ENCODE measurements at places on chromosomes 16 and 17.

- DNase-seq: no peak
These were observed 41.0 kb upstream of the IRX3 start for GRCh38 chr16:54327609-54328008.

- DNase-seq: no peak
These were observed 387 bp downstream of the MSI2 start for GRCh38 chr17:57256708-57257112.

DNA sequence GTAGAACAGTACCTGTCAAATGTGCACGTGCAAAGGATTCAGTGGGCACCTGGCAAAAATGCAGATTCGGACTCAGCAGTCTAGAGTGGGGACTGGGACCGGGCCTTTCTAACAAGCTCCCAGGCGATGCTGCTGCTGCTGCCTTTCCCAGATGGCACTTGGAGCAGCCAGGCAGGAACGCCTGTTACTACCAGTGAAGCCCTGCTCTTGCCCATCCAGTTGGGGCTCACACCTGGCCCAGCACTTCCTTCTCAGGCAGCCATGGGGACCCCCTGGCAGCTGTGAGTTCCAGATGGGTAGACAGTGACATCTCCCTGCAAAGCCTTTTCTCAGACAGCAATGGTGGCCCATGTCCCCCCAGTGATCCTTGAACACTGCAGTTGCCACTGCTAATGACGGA, 30.4 kb downstream of the KDM8 start:
- DNase-seq: no peak

GRCh38 chr16:17827313-17827712, 356.6 kb upstream of the XYLT1 start:
- DNase-seq: no peak

- no peak for DNase-seq
These were observed 10.3 kb downstream of the KRT9 start for GRCh38 chr17:41561554-41561953.

- no peak for DNase-seq
These were observed 6.9 kb downstream of the ATXN2L start for GRCh38 chr16:28829747-28830146.

GRCh38 chr17:43439041-43439440, 40.2 kb downstream of the ARL4D start:
- no peak for DNase-seq

DNA sequence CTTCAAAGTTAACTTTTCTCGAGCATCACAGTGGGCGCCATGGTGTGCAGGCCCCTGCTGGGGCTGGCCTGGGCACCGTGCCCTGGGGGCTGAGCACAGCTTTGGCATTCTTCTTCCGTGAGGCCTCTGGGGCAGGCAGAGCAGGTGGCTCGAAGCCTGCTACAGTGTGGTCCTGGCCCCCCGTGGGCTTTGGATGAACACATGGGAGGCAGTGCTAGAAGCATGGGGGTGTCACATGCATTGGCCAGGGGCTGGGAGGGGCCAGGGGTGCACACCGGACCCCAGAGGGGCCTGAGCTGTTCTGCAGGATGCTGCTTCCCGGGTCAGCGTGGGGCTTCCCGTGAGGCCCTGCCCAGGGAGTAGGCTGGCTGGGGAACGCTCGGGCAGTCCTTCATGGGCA, 12.1 kb upstream of the C16orf74 start:
- no peak for DNase-seq

DNA sequence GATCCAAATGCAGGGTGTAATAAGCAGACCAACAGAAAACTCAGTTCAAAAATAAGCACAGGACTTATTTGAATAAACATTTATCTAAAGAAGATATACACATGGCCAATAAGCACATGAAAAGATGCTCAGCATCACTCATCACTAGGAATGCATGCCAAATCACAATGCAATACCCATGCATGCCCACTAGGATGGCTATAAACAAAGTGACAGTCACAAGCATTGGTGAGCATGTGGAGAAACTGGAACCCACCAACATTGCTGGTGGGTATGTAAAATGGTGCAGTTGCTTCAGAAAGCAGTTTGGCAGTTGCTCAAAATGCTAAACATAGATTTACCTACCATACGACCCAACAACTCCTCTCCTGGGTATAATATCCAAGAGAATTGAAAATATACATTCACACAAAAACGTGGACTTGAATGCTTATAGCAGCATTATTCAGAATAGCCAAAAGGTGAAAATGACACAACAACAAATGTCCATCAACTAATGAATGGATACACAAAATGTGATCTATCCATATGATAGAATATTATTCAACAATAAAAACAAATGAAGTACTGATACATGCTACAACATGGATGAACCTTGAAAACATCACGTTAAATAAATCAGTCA, 20.1 kb downstream of the UBE2O start:
- DNase-seq: no peak

GRCh38 chr16:11014136-11014535, 69.8 kb downstream of the CLEC16A start:
- DNase-seq: no peak

DNA sequence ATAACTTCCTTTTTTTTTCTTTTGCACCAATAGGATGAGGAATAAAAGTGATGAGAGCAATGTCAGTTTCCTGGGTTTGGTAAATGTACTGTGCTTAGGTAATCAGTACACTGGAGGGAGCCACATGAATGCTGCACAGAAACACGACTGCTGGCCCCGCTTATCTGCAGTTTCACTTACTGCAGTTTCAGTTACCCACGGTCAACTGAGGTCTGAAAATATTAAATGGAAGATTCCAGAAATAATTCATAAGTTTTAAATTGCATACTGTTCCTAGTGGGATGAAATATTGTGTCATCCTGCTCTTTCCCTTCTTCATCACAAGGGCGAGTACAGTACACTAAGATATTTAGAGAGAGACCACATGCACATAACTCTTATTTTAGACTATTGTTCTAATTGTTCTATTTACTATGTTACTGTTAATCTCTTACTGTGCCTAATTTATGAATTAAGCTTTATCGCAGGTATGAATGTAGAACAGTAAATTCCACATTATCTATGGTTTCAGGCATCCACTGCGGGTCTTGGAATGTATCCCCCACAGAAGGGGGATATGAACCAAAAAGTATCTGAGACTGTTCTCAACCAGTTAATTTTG, 6.4 kb upstream of the LGALS3BP start:
- DNase-seq: peak; percentile 59

DNA sequence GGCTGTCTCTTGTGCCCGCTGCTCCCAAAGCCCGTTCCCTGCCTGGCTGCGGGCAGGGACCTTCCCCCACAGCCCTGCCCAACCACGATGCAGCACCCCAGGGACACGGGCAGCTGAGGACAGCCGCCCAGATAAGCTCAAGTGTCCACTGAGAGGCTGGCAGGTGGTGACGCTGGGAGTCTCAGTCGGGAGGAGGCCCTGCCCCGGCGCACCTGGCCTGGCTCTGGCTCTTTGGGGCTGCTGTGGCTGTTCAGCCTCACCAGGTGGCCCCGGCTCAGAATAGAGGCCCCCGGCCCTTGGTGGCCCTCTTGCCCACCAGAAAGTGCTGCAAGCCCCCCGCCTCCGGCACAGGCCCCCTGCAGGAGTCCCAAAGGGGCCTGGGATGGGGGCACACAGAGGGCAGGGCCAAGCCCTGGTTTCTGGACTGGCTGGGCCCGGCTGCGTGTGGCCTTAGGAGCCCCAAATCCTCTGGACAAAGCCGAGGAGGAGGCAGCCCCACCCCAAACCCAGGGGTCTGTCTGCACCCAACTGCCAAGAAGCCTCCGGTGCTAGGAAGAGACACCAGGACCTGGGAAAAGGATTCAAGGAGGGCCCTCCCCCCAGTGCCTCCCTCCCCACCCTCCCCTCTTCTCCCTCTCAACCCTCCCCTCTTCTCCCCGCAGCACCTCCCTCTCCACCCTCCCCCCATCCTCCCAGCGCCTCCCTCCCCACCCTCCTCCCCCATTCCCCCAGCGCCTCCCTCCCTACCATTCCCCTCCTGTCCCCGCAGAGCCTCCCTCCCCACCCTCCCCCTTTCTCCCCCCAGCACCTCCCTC, 5.3 kb downstream of the NTHL1 start:
- peak; percentile 85 for DNase-seq

- DNase-seq: peak; percentile 30
These were observed 17.2 kb downstream of the RARA start for GRCh38 chr17:40326014-40326831.

DNA sequence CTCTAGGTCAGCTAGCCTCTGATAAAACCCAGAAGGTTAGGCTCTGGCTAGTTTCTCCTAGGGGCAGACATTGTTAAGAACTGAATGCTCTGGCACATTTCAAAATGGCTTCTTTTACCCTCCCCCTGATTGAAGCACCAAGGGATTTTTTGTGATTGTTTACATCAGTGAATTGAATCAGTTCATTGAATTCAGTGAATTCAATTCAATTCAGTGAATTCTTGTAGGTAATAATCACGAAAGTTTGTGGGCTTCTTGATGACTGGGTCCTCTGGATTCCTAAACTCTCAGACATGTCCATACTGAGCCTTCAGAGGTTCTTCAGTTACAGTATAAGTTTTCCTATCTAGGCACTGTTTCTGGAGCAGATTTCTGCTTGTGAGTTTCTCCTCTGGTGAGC, 135.2 kb upstream of the ELAC2 start:
- DNase-seq: no peak

GRCh38 chr16:8655184-8655717, 19.2 kb upstream of the ABAT start:
- no peak for DNase-seq

DNA sequence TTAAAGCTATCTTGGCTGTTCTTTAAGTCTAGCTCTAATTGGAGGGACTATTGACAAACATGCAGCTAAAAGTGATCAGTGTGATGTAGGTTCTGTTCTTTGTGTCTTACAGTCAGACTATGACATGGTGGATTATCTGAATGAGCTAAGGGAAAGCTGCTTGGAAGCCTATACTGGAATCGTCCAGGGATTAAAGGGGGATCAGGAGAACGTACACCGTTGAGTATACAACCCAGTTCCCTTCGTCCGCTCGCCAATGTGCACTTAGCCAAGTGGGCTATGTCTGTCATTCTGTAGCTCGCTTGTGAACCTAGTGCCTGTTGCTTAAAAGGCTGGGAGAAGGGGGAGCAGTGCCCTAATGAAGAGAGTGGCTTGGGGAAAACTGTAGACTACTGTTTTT, 15.8 kb upstream of the TBKBP1 start:
- DNase-seq: no peak

GRCh38 chr17:44137891-44138709, 3.6 kb upstream of the HROB start:
- peak; percentile 77 for DNase-seq

DNA sequence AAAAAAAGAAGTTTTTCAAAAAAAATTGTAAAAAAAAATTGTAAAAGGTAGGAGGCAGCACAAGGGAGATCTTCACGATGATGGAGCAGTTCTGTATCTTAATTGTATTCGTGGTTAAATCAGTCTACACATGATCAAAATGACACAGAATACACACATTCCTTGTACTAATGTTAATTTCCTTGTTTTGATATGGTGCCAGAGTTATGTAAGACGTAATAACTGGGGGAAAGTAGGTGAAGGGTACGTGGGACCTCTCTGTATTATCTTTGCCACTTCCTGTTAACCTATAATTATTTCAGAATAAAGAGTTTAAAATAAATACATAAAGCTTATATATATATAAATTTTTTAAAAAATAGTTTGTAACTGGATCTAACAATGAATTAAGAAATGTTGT, 36.8 kb downstream of the HELZ start:
- DNase-seq: no peak

GRCh38 chr17:2275722-2276121, 27.9 kb downstream of the SMG6 start:
- DNase-seq: no peak

DNA sequence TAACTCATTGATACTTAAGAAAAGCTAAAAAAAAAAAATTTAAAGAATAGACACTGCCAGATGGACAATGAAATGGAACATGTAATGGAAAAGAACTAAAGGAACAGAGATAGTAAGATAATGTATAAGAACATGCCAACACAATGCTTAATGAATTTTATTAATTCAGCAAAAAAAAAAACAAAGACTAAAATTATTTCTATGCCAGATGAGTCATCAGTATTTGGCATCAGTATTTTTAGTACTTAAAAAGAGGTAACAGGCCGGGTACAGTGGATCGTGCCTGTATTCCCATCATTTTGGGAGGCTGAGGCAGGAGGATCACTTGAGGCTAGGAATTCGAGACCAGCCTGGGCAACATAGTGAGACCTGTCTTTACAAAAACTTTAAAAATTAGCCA, 168.5 kb downstream of the CYB561 start:
- no peak for DNase-seq

- DNase-seq: no peak
These were observed 2.8 kb downstream of the ZNF646 start for GRCh38 chr16:31077024-31077423.

DNA sequence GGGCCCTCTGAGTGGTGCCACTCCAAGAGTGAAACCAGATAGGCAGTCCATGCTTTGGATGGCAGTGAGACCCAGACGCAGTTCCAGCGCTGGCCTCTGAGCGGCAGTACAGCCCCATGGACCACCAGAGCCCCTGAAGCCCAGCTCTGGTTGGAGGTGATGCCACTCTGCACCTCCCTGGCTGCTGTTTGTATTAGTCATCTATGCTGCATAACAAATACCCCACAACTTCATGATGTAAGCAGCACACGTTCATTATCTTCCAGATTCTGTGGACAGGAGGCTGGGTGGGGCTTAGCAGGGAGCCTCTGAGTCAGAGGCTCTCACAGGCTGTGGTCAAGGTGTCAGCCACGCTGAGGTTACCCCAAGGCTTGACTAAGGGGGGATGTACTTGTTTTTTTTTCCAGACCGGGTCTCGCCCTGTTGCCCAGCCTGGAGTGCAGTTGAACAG, 5.1 kb upstream of the NME4 start:
- peak; percentile 67 for DNase-seq

GRCh38 chr17:69869667-69870066, 205.4 kb upstream of the KCNJ16 start:
- no peak for DNase-seq

DNA sequence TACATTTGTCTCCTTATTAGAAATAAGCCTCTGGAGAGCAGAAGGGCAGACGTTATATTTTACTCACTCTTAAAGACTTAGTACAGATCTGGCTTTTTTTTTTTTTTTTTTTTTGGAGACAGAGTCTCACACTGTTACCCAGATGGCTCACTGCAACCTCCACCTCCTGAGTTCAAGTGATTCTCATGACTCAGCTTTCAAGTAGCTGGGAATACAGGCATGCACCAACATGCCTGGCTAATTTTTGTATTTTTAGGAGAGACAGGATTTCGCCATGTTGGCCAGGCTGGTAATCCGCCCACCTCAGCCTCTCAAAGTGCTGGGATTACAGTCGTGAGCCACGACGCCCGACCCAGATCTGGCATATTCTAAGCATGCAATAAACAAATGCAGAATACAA, 36.4 kb upstream of the TMEM97 start:
- DNase-seq: no peak

DNA sequence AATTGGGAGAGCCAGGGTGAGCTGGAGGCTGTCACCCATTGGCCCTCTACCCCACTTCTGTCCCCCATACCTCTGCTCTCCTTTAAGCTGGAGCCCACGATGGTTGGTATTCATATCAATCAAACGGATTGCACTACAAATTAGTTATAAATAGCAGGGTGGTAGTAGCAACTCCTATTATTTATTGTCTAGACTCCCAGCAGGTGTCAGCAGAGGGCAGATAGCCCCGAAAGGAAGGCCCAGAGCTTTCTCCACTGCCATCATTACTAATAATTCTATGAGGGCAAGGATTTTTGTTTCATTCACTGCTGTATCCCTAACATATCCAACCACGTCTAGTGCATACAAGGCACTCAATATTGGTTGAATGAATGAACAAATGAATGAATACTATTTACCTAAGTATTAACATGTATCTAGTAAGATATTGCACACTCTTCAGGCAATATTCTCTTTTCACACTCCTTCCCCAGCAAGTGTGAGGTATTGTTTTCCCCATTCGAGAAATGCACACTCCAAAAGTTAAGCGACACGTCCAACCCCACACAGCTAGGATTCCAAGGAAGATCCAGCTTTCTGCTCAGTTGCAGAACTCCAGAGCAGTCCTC, 6.3 kb downstream of the C17orf50 start:
- no peak for DNase-seq
